ENCODE measurements at places on chromosomes 7 and 10.

DNA sequence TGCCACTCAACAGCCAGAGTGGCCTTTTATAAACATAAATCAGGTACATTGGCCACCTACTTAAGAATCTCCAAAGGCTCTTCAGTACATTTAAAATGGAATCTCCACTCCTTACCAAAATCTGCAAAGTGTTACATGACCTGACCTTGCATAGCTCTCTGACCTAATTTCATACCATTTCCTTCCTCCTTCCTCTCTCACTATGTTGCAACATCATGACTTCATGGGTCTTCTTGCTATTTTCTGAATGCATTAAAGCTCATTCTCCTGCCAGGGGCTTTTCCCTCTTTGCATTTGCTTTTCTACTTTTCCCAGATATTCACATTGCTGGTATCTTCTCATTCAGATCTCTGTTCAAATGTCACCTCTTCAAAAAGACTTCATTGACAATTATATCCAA lies 22.1 kb upstream of the PPP1R17 start:
- no peak for DNase-seq

GRCh38 chr10:17212802-17213221 lies 11.3 kb upstream of the TRDMT1 start:
- DNase-seq = no peak

DNA sequence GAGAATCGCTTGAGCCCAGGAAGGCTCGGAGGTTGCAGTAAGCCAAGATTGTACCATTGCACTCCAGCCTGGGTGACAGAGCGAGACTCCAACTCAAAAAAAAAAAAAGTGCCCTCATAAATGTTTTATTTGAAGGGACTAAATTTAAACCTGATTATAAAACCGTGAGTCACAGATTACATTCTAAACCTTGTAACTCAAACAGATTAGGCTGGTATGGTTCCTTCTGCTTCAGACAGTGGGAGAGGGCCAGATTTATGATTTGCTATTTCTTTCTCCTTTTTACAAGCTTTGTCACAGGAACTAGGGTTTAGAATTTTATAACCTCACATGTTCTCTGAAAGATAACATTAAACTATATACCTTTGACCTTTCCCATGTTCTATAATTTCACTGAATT lies 801.2 kb upstream of the ZWINT start:
- no peak for DNase-seq

GRCh38 chr10:9096288-9096687 lies 1041.8 kb downstream of the GATA3 start:
- DNase-seq = no peak

GRCh38 chr10:76177936-76178335 lies 746.5 kb downstream of the LRMDA start:
- no peak for DNase-seq

DNA sequence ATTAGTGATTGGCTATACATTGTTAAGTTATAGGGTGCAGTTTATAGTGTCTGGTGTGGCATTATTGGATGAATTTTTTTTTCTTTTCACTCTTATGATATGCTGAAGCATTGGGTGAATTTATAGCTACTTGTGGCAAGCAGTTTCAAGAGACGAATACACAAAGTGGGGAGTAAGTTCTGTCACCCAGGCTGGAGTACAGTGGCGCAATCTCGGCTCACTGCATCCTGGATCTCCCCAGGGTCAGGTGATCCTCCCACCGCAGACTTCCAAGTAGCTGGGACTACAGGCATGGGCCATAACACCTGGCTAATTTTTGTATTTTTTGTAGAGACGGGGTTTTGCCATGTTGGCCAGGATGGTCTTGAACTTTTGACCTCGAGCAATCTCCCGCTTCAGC lies 6.3 kb upstream of the SIRT1 start:
- no peak for DNase-seq

- DNase-seq = no peak
These were observed 232.5 kb upstream of the FZD1 start for GRCh38 chr7:91031757-91032156.

- DNase-seq = no peak
These were observed 113.1 kb upstream of the IGFBP3 start for GRCh38 chr7:46034056-46034768.

- DNase-seq = no peak
These were observed 113.6 kb downstream of the EEPD1 start for GRCh38 chr7:36266683-36267082.

GRCh38 chr7:76292213-76292573 lies 10.3 kb upstream of the HSPB1 start:
- DNase-seq = no peak

- DNase-seq = no peak
These were observed 41.5 kb upstream of the PIK3CG start for GRCh38 chr7:106823631-106824030.

- no peak for DNase-seq
These were observed 186.2 kb upstream of the MTPN start for GRCh38 chr7:136163340-136163801.

GRCh38 chr7:118013252-118014010 lies 140.2 kb upstream of the CTTNBP2 start:
- DNase-seq = no peak
